ENCODE measurements at places on chromosomes 7 and 10.

DNA sequence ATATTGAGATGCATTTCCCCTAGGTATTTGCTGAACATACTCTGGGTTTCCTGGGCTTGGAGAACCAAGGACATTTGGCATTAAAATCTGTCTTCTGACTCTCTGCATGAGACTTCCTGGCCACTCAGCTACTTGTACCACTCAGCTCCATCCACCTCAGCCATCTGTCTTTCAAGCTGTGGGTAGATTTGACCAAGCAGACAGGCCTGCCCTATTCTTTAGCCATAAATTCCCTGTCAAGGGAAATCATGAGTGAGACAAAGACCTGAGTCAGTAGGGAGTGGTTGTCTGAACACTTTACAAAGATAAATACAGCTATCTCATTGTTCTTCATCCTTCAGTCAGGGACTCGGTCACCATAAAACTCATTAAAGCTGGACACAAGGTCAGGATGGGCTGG lies 399.1 kb downstream of the GPAM start:
- DNase-seq = no peak

GRCh38 chr7:122380992-122381391 lies 76.4 kb upstream of the FEZF1 start:
- DNase-seq = no peak

GRCh38 chr7:152354061-152354460 lies 81.7 kb downstream of the KMT2C start:
- DNase-seq = no peak

DNA sequence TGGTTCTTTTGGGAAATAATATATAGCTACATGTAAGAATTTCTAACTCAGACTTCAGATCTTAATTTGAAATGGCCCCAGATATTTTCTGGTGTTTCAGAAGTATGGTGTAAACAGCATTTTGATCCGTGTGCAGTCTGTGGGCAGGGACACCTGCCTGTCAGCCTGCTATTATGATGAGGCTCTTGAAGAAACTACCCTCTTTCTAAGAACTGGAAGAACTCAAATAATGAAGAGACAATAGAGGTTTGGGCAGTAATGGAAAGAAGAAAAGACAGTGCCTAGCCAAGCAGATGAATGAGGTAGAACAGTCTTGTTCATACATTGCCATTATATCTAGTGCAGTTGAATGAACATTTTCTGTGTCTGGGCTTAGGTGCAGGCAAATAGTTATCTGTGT lies 256.6 kb downstream of the ARHGAP21 start:
- DNase-seq = no peak

GRCh38 chr10:9515922-9516321 lies 1461.4 kb downstream of the GATA3 start:
- DNase-seq = no peak

- DNase-seq = no peak
These were observed 77.9 kb downstream of the ZMIZ1 start for GRCh38 chr10:79146611-79147130.

DNA sequence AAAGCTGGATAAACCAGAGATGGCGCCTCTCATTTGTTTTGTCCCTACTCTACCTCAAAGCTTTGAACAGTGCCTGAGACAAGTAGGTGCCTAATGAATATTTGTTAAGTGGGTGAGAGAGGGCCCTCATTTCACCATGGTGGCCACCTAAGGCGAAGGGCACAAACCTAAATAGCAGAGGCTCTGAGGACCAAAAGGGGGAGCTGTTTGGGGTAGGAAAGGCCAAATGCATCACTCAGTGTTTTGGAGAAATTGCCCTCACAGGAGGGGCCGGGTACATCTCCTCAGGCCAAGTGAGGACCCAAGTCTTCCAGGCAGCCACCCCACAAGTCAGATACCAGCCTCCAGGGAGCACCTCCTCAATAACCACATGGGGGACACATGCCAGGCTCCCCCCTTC lies 14.0 kb downstream of the IMPDH1 start:
- DNase-seq = no peak

All from glomerular endothelial cell (primary cell).